Natural killer cell treated with Interleukin-12 subunit alpha and Interleukin-12 subunit beta and Interleukin-15 and Interleukin-18, amount 100 ng/mL, for 72 hours (primary cell): ENCODE measurements at places on chromosomes 16 and 17. TPM values are rescaled to one million over a fixed set of nuclear protein-coding genes. Genes with fewer than 3 reads are reported as not detected.
A peak's percentile ranks its signal among the peaks of the same experiment; 100 is the strongest.

DNA sequence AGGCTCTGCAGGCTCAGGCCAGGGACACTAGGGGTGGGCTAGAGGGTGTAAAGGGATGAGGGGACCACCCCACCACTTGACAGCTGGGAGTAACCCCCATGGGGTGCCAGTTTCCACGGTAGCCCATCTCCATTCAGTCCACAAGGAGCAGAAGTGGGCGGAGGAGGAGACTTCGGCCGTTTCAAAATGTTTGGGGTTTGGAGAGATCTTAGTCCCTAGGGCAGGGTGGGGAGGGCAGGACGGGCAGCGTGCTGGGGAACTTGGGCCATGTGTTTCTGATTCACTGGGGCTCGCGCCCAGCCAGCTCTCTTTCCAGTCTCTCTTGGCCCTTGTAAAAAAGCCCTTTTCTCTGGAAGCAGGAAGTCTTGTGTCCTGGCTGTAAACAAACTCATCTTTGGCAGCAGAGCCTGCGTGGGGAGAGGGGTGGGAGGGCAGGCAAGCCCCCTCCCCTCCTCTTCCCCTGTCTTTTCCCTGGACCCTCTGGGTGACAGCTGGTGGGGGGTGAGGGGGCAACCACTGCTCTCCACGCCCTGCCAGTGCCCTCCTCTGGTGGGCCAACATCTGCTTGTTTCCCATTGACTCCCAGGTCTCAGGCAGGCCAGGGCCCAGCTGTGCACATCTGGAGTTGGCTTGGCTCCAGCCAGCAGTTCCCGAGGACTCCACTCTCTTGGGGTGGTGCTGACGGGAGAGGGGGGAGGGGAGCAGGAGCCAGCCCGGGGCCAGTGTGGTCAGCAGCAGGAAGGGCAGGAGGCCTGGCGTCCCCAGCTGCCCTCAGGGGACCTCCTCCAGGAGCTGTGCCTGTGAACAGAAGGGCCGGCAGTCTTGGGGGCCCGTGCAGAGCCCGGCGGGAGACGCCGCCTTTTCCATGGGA lies 8.1 kb downstream of the CYGB start:
- no peaks in the 10 kb centered on the region for H3K27me3 ChIP-seq
- H3K27ac ChIP-seq, result no peak overlapping the region

DNA sequence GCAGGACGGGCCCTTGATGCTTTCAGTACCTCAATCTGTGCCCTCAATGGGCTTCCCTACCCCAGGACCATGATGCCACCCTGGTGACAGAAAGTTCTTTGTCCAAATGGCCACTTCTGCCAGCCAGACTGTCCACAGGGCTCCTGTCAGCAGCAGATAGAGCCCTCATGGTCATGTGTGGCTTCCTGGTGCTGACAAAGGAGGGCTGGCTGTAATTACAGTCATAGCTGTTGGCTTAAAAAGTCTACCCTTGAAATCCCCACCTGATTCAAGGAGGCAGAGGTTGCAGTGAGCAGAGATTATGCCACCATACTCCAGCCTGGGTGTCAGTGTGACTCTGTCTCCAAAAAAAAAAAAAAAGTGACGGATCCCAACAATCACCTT lies 3.3 kb downstream of the TRPV2 start:
- H3K4me1 ChIP-seq, result peaks cover 45% of the 10 kb centered on the region
- H3K4me3 ChIP-seq, result peak overlapping the region; percentile 99
- DNase-seq, result no peak
- no peaks in the 10 kb centered on the region for H3K27me3 ChIP-seq
- peaks cover 4% of the 10 kb centered on the region for H3K36me3 ChIP-seq

GRCh38 chr17:50922721-50923405 lies 56.7 kb upstream of the TOB1 start:
- H3K4me3 ChIP-seq, result no peak overlapping the region
- no peaks in the 10 kb centered on the region for H3K36me3 ChIP-seq
- no peak for DNase-seq
- H3K4me1 ChIP-seq, result peaks cover 29% of the 10 kb centered on the region
- H3K27me3 ChIP-seq, result peaks cover 17% of the 10 kb centered on the region

DNA sequence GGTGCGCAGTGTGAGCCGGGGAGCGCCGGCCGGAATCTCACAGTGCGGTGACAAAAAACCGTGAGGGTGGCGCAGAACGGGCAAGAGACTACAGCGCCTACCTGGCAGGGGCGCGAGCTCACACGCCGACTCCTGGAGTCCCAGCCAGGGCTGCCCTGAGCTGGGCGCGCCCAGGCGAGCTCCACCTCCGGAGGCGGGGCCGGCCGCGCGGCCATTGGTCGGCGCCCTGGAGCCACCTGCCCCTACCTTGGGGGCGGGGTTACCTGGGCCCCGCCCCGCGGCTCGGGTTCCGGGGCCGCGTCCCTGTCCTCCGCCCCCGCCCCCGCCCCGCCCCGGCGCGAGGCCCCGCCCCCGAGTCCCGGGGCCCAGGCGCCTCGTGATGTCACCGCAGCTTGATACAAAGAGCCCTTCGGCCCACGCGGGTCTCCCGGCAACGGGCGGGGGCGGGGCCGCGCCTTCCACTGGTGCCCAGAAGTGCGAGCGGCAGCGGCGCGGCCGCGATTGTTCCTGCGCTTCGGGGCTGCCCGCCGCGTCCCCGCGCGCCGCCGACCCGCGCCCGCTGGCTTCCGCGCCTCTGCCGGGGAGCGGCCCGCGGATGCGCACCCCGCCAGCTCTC lies 96.3 kb downstream of the RAB11FIP4 start:
- no peaks in the 10 kb centered on the region for H3K27me3 ChIP-seq
- H3K4me3 ChIP-seq, result peak overlapping the region; percentile 86
- peaks cover 45% of the 10 kb centered on the region for H3K4me1 ChIP-seq
- peak; percentile 96 for DNase-seq

- no peaks in the 10 kb centered on the region for H3K36me3 ChIP-seq
- H3K27ac ChIP-seq, result no peak overlapping the region
- no peak overlapping the region for H3K4me3 ChIP-seq
- no peaks in the 10 kb centered on the region for H3K4me1 ChIP-seq
- H3K27me3 ChIP-seq, result no peaks in the 10 kb centered on the region
- DNase-seq, result no peak
Observed at GRCh38 chr16:65260746-65261145, 138.9 kb upstream of the CDH11 start.

DNA sequence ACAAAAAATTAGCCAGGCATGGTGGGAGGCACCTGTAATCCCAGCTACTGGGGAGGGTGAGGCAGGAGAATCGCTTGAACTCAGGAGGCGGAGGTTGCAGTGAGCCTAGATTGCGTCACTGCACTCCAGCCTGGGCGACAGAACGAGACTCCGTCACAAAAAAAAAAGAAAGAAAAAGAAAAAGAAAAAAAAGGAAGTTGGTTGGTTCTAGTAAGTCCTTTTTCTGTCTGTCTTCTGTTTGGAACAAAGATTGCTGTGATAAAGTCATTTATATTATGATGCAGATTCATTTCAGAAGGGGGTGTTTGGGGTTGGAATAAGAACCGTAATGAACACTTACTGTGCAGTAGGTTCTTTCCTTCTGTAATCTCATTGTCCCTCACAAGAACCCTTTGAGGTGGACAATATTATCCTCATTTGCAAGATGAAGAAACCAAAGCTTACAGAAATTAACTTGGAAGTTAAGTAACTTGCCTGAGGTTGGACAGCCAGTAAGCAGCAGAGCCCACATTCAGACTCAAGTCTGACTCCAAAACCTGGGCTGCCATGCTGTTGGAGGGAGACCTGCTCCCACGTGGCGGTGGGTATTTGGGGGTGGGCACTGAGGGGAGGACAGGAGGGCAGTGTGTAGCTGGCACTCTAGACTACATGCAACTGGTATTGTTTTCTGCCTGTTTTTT lies 10.3 kb downstream of the MINK1 start:
- peak; percentile 12 for DNase-seq
- peaks cover 47% of the 10 kb centered on the region for H3K4me1 ChIP-seq
- H3K4me3 ChIP-seq, result no peak overlapping the region
- peaks cover 4% of the 10 kb centered on the region for H3K36me3 ChIP-seq
- no peak overlapping the region for H3K27ac ChIP-seq
- H3K27me3 ChIP-seq, result no peaks in the 10 kb centered on the region

- H3K27ac ChIP-seq, result no peak overlapping the region
- H3K36me3 ChIP-seq, result no peaks in the 10 kb centered on the region
- peaks cover 29% of the 10 kb centered on the region for H3K4me1 ChIP-seq
Observed at GRCh38 chr17:38355251-38355650, 3.6 kb downstream of the SOCS7 start.

DNA sequence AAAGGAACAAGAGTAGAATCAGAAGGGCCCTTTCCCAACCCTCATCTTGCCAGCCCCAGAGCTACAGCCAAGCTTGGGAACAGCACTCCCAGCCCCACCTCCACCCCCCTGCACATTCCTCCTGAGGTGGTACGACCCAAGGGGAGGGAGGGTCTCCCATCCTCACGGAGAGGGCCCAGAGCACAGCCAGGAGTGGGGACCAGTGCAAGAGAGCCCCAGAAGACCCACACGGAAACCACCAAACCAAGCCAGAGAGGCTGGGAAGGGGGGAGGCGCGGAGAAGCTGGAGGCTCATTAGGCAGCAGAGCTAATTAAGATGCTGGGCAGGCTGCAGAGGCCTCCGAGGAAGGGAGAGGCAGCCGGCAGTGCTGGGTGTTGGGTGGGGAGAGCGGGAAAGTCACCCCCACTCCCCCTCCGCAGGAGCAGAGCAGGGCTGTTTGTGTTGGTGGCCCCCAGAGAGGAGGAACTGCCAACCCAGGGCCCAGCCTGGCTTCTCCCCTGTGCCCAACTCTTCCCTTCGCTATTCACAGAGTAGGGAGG lies 2.4 kb downstream of the CACNB1 start:
- no peaks in the 10 kb centered on the region for H3K36me3 ChIP-seq
- H3K4me1 ChIP-seq, result peaks cover 27% of the 10 kb centered on the region
- H3K27ac ChIP-seq, result no peak overlapping the region
- H3K27me3 ChIP-seq, result no peaks in the 10 kb centered on the region

- DNase-seq, result no peak
- peak overlapping the region; percentile 97 for H3K27ac ChIP-seq
- H3K4me1 ChIP-seq, result peaks cover 53% of the 10 kb centered on the region
- peak overlapping the region; percentile 98 for H3K4me3 ChIP-seq
- H3K27me3 ChIP-seq, result no peaks in the 10 kb centered on the region
- peaks cover 37% of the 10 kb centered on the region for H3K36me3 ChIP-seq
Observed at GRCh38 chr17:47649972-47650524, 329 bp downstream of the KPNB1 start.

DNA sequence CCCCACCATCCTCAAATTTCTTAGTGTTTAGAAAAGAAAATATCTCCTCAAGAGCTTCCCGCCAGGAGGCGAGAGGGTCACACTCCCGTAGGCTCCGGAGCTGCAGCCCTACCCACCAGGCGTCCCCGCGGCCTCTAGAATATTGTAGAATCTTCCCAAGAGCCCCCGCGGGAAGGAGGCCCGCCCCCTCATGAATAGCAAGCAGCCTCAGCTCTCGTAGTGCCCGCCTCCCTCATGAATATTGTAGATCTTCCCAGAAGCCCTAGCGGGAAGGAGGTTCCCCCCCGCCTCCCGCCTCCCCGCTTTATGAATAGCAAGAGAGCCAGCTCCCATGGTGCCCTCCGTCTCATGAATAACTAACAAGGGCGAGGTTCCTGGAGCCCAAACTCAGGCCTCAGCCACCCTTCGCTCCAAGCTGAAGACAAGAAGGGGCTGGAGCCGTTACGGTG lies at the start of gene FBXO47:
Gene FBXO47 (minus strand): TSS at position 114 of the 449 bp plus-strand sequence. CDS start 4,378 bp downstream, outside the sequence.
- no peaks in the 10 kb centered on the region for H3K27me3 ChIP-seq
- H3K4me1 ChIP-seq, result peaks cover 5% of the 10 kb centered on the region
- peak; percentile 90 for DNase-seq
- peak within 1 kb of the TSS; percentile 92 for H3K27ac ChIP-seq

- DNase-seq, result no peak
- H3K27me3 ChIP-seq, result no peaks in the 10 kb centered on the region
- H3K4me1 ChIP-seq, result peaks cover 22% of the 10 kb centered on the region
- peak overlapping the region; percentile 75 for H3K4me3 ChIP-seq
Observed at GRCh38 chr17:78180083-78180482, 6.8 kb downstream of the TK1 start.

DNA sequence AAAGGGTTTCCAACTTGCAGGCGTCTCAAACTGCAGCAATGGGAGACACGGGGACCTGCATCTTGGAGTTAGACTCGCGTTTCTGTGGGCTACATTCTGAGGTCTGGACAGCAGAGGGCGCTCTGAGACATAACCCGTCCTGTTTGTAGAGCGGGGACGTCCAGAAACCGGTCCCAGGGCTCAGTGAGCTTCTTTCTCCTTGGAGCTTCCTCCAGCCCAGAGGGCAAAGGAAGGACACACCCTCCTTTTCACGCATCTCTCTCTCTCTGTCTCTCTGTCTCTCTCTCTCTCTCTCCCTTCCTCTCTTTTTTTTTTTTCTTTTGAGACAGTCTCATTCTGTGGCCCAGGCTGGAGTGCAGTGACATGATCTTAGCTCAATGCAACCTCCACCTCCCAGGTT lies 19.8 kb downstream of the COX4I1 start:
- H3K4me3 ChIP-seq, result no peak overlapping the region
- peak; percentile 81 for DNase-seq
- H3K36me3 ChIP-seq, result no peaks in the 10 kb centered on the region
- peaks cover 4% of the 10 kb centered on the region for H3K27me3 ChIP-seq
- H3K27ac ChIP-seq, result no peak overlapping the region
- peaks cover 12% of the 10 kb centered on the region for H3K4me1 ChIP-seq

GRCh38 chr17:66518108-66518507 lies 215.7 kb downstream of the PRKCA start:
- peaks cover 30% of the 10 kb centered on the region for H3K4me1 ChIP-seq
- peaks cover 2% of the 10 kb centered on the region for H3K27me3 ChIP-seq
- peak overlapping the region; percentile 12 for H3K4me3 ChIP-seq

- DNase-seq, result no peak
- no peaks in the 10 kb centered on the region for H3K27me3 ChIP-seq
- no peak overlapping the region for H3K4me3 ChIP-seq
- peaks cover 22% of the 10 kb centered on the region for H3K4me1 ChIP-seq
- no peak overlapping the region for H3K27ac ChIP-seq
Observed at GRCh38 chr17:57082441-57082840, 2.6 kb upstream of the AKAP1 start.

Gene AURKB
- 199 TPM for total RNA-seq

Gene DRC3
- total RNA-seq, result 0.47 TPM

Gene MAP3K3
- total RNA-seq, result 52.0 TPM

Gene KRT24
- total RNA-seq, result not detected

Gene CACNG5
- not detected for total RNA-seq

Gene LCAT
- total RNA-seq, result 11.4 TPM

Gene CD7
- 61.8 TPM for total RNA-seq

Gene PRR15L
- total RNA-seq, result not detected

Gene SNX20
- 38.4 TPM for total RNA-seq
